NCI-H146 (cell line): ENCODE measurements at places on chromosomes 4 and X.

DNA sequence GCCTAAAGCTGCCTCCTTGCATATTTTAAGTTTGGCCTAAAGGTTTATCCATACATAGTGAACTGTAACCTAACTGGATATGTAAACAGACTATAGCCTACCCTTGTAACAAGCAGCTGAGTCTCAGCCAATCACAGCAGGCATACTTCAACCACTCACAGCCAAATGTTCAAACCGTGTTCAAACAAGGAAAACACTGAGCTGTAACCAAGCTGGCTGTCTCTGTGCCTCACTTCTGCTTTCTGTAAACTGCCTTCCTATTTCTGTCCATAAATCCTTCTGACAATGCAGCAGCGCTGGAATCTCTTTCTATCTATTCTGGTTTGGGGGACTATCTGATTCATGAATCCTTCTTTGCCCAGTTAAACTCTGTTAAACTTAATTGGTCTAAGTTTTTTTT, 16.4 kb downstream of the DSPP start:
- no peak for DNase-seq

GRCh38 chr4:43331226-43332051, 438.9 kb downstream of the GRXCR1 start:
- no peak for DNase-seq

DNA sequence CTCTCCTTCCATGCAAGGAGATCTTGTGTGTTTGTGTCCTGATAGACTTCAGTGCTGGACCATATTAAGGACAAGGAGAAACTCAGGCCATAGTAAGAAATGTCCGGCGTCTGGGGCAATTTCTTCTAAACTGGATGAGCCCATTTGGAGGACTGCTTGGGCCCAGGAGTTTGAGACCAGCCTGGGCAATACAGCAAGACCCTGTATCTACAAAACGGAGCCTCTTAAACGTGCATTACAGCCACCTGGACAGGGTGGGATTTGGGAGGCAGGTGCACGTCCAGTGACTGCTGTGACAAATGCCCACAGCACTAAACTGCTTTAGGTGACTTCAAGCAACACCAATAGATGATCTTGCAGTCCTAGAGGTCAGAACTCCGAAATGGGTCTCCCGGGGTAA, 311.9 kb downstream of the DHRSX start:
- no peak for DNase-seq

DNA sequence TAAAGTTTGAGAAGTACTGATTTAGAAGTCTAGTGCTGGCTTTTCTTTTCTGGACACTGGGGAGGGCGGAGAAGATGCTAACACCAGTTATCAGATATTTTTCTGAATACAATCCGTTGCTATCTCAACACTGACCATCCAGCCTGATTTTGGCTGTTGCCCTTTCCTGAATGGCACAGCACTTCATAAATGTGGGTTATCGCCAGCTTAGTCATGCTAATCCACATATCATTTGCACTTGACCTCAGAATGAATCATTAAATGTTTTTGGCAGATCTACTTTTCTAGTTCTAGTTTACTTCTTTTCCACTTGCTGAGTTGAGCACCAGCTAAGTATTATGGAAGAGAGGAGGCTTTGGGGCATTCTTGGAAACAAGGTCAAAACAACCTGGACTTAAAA, 60.8 kb upstream of the ESX1 start:
- no peak for DNase-seq

GRCh38 chr4:22661443-22661842, 31.3 kb upstream of the GBA3 start:
- no peak for DNase-seq
